ENCODE measurements at places on chromosomes 1 and 21.

DNA sequence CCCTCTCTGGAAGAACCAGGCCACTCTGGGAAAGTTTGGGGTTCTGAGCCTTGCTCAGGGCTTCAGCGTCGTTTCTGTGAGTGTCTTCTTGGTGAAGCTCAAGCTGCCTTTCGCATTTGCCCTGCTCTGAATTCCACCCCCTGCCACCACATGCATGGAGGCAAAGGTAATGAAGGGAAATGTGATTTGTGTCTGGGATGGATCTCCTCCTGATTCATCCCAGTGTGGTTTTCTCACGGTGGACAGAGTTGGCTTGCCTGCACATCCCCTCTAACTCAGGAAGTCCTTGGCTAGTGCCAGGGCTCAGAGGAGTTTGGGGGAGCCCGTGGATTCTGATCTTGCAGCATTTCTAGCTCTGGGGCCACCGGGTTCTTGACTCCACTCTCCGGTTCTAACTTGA lies 173.6 kb upstream of the RAB4A start:
- DNase-seq, result no peak

DNA sequence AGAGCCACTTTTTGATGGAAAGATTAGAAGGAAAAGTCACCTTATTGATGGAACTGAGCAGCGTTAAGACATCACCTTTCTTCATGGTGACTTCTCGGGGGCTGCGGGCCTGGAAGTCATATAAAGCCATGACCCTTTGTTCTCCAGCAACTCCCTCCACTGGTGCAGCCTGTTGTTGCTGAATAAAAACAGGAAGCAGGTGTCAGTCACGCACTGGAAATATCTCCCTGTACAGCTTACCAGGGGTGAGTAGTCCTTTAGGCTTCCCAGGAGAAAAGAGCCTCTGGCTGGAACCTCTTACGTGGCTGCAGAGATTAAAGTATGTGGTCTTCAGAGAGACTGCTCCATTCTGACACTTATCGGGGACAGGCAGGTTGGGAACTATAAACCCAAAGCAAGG lies 31.9 kb downstream of the SPTA1 start:
- DNase-seq, result no peak

DNA sequence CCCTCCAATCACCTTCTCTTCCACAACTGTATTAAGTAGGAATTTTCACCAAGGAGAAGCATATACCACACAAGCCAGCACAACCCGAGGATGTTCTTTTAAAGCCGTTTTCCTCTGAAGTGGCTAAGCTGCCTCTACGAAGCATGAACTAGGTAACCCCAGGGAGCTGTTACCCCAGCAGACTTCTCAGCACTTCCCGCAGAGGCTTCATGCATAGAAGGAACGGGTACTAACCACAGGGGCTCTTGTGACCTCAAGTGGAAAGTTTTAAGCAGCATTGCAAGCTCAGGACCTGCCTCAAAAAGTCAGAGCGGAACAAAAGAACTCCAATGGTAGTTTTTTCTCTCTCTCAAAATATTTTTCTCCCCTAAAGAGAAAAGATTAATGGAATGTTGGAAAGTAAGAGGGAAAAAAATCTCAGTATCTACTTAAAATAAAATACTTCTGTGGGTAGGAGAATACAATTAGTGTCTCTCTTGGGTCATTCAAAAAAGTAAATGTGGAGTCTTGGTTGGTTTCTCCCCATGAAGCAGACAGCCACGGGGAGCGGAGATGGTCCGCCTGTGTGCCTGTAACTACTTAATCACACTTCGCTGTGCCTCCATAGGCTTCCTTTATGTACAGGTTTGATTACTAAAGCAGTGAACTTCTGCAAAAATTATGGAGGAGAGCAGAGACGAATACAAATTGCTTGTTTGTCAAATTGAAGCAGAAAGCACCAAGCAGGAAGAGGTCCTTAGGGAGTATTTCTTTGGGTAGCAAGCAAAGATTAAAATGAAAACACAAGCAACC lies 40.9 kb downstream of the STX6 start:
- DNase-seq, result peak; percentile 76

DNA sequence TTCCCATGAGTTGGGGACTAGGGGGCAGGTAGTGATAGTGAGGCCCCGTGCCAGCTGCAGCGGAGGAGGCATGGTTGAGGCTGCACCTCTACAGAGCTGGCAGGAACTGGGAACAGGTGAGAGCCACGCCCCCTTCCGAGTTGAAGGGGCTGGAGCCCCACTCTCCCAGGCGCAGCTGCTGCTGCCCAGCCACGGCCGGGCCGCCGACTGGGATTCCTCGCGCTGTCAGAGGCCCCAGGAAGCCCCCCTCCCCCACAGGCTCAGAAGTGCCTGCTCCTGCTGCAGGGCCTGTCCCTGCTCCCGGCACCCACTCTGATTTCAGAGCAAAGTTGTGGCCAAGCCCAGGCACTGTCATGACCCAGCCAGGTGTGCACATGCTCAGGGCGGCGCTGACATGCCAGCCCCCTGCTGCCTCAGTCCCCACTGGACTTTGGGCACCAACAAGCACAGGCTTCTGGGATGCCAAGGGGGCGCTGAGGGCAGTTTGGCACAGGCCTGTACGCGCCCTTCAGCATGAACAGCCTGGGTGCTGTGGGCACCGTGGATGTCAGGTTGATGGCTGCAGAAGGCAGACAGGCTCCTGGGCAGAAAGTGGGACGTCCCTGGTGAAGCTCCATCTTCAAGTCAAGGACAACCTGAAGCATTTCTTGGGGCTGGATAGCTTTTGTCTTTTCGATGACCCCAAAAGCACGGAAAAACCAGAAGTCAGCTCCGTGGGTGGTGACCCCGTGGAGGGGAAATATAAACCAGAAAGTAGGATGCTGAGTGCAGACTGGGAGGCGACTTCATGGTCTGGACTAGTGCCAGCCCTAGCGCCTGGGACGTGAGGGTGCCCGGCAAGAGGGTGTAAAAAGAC lies 121.5 kb downstream of the SIM2 start:
- no peak for DNase-seq

DNA sequence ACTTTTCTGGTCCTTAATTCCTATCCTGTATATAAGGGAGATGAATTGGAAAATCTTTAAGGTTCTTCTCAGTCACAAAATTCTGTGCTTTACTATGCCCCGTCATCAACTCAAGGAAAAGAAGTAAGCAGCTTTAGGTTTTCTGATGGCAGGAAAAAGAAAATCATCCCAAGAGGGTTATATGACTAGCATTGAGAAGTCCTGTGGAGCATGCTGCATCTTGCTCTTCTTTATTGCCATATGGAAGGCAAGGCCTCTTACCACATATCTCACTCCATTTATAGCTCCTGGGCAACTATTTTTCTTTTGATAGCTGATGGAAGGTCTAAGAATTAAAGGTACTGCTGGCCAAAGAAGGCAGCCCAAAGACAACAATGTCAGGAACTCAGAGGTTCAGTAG lies 552.5 kb downstream of the DPYD start:
- no peak for DNase-seq

DNA sequence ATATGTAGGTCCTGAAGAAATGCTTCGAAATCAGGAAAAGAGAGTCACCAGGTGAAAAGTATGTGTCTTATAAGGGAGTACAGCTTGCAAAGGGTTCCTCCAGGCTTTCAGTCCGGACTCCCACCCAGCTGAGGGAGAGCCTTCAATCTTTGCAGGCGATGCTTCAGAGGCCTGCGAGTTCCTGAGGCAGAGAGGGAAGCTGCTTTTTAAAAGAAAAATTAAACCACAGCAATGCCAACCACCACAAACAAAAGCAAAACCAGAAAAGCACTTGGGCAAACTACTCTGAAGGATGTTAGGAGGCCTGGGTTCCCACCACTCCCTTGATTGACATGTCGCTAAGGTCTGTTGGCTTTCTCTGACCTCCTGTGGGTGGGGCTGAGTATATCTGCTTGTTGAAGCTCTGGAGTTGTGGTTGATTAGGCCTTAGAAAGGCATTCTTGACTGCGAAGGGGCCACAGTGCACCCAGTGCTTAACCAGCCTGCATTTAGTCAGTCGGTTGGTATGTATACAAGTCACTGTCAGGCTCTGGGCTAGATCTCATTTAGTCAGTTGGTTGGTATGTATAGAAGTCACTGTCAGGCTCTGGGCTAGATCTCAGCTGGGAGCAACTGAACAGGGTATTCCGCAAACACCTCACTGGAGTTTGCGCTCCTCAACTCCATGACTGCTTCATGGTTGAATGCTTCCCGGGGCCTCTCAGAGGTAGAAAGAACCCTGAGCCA lies 1.2 kb downstream of the NIPAL3 start:
- DNase-seq, result peak; percentile 49

- no peak for DNase-seq
These were observed 25.2 kb downstream of the AGRN start for GRCh38 chr1:1045129-1045528.
